ENCODE measurements at places on chromosomes 12 and 14. TPM values are rescaled to one million over a fixed set of nuclear protein-coding genes. Genes with fewer than 3 reads are reported as not detected.

The LRTM2 gene
- not detected for polyA plus RNA-seq

GRCh38 chr12:132056320-132056719 lies 87.8 kb downstream of the DDX51 start:
- peak; percentile 6 for DNase-seq

DNA sequence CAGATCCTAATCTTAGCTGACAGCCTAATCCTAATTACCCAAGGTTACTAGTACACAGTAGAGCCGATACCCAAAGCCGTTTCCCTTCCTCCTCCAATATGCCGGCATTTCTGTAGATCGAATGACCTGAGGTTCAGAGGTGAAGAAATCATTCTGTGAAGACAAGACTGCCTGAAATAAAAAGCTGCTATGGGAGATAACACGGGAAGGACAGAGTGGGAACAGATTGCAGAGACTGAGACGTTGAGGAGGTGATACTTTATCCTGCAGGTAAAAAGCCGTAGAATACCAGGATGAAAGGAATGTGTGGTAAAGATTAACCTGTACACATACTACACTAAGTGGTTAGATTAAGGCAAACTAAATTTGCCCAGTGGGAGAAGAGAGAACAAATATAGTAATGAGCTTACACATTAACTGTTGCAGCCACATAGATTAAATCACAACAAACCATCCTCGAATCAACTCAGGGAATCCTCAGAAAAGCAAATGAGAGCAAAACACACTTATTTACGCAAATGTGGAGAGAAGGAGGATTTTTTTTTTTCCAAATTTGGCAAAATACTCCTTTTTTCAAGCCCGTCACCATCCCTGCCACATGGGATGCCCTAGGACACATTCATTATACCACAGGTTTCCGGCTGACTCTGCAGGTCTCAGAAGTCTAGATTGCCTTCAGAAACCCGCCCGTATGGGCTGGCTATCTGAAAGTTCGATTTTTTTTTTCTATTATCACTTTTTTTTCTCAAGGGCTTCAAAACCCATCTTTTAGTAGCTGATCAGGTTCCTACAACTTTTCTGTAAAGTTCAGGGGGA lies 188.0 kb downstream of the TTC8 start:
- DNase-seq: no peak

GRCh38 chr14:55458800-55459515 lies 18.5 kb upstream of the TBPL2 start:
- no peak for DNase-seq

DNA sequence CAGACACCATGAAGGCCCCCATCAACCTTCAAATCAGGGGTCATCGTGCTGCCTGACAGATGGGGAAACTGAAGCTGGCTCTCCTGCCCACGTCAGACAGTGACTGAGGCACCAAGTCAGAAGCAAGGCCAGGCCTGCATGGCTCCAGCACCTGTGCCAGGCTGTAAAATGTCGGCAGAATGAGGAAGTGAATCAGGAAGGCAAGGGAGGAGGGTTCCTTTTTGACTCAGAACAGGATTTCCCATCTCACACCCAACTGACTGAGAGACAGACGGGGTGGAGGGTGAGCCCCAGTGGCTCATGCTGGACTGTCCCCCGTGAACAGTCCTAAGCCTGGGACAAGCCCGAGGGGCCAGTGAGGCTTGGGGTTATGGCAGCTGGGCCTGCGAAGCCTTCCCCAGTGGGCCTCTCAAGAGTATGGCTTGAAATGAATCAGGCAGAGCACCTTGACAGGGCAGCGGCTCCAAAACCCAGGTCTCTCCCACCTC lies 20.9 kb downstream of the SYNE3 start:
- peak; percentile 66 for DNase-seq

DNA sequence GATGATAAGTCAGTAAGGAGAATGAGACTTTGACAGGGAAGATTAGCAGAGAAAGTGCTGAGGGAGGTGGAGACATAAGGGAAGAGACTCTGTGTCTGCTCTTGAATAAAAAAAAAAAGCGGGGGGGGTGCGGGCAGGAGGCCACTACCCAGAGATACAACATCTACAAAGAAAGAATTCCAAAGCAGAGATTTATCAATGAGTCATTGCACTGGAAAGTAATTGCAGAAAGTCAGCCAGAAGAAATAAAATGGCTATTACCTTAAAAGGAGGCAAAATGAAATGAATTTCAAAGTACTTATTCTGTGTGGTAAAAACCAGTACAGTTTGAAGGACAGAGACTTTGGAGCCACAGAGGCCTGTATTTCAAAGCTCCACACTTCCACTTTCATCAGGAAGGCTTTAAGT lies 267.1 kb upstream of the PRKD1 start:
- no peak for DNase-seq

The CCDC92 gene
- polyA plus RNA-seq: 39.3 TPM

DNA sequence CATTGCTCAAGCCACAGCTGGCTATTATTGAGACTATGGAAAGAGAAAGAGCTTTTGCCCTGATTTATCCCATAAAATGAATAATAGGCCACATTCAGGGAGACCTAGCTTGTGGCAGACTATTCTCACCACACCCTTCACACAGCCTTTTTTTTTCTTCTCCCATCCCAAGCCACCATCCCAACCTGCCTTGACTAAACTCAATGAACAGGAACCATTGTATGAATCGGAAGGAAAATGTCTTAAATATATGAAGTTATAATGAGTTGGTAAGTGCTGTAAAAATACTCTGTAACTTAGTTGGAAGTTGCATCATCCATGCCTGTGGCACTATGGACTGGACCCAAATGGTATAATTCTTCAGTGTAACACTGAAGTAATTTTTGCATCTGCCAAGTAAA lies 338.4 kb downstream of the RAD51B start:
- no peak for DNase-seq

The PRH2 gene
- not detected for polyA plus RNA-seq

DNA sequence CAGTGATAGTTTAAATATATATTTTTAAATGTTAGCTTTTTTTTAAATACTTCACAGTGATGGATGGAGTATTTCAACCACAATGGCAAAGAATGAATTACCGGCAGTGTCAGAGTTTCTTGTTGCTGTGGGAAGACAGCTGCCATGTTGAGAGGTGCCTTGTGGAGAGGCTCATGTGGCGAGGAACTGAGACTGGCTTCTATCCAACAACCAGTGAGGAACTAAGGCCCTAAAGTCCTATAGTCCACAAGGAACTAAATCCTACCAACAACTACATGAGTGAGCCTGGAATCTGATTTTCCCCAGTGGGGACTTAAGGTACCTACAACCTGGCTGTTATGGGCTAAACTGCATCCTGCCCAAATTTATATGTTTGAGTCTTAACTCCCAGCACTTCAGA lies 220.2 kb upstream of the PLEKHG7 start:
- DNase-seq: no peak

GRCh38 chr14:78083837-78084236 lies 86.3 kb upstream of the NRXN3 start:
- DNase-seq: no peak

GRCh38 chr12:77965790-77966189 lies 135.1 kb downstream of the NAV3 start:
- DNase-seq: no peak

GRCh38 chr12:58513301-58513834 lies 406.9 kb downstream of the LRIG3 start:
- DNase-seq: no peak

- peak; percentile 22 for DNase-seq
Observed at GRCh38 chr12:1305791-1306500, 288.4 kb downstream of the FBXL14 start.

Measured in kidney (tissue), 22 donors.